T-cell (primary cell): ENCODE measurements at places on chromosomes 7 and 10.

GRCh38 chr7:25455683-25456251 is 227.5 kb upstream of the NPVF start:
- no peaks in the 10 kb centered on the region for H3K27me3 ChIP-seq
- no peaks in the 10 kb centered on the region for H3K36me3 ChIP-seq
- DNase-seq, result no peak

DNA sequence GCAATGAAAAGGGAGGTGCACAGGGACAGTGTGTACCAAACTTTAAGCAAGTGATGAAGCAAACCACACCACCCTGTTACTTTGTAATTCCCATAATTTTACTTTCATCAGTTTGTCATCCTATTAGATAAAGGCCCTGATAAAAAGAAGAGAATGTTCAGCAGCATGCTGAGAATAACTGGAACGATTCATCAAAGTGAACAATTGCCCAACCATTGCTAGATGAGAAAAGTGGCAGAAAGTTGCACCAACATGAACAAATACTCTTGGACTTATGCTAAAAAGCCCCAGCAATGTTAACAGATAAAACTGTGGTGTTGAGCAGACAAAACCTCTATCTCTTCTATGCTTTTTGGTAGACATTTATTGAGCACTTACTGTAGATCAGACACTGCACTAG is 75.5 kb upstream of the PCGF5 start:
- DNase-seq, result no peak
- H3K4me1 ChIP-seq, result no peaks in the 10 kb centered on the region
- no peak overlapping the region for H3K27ac ChIP-seq
- H3K36me3 ChIP-seq, result no peaks in the 10 kb centered on the region
- no peak overlapping the region for H3K4me3 ChIP-seq

GRCh38 chr7:156780724-156781455 is 112.1 kb downstream of the LMBR1 start:
- no peaks in the 10 kb centered on the region for H3K27me3 ChIP-seq
- no peak for DNase-seq
- H3K36me3 ChIP-seq, result no peaks in the 10 kb centered on the region
- no peaks in the 10 kb centered on the region for H3K4me1 ChIP-seq
- H3K27ac ChIP-seq, result no peak overlapping the region
- no peak overlapping the region for H3K4me3 ChIP-seq

GRCh38 chr7:72316148-72316547 is 96.0 kb downstream of the CALN1 start:
- no peaks in the 10 kb centered on the region for H3K36me3 ChIP-seq
- no peak for DNase-seq
- H3K4me1 ChIP-seq, result no peaks in the 10 kb centered on the region
- H3K4me3 ChIP-seq, result no peak overlapping the region
- no peaks in the 10 kb centered on the region for H3K27me3 ChIP-seq
